ENCODE measurements at places on chromosomes 1 and 21. TPM values are rescaled to one million over a fixed set of nuclear protein-coding genes. Genes with fewer than 3 reads are reported as not detected.

- DNase-seq: no peak
These were observed at the start of gene KRTAP10-1 for GRCh38 chr21:44539991-44540666. Gene KRTAP10-1 (minus strand): TSS chr21:44540195. CDS start chr21:44540150, 45 bp downstream.

DNA sequence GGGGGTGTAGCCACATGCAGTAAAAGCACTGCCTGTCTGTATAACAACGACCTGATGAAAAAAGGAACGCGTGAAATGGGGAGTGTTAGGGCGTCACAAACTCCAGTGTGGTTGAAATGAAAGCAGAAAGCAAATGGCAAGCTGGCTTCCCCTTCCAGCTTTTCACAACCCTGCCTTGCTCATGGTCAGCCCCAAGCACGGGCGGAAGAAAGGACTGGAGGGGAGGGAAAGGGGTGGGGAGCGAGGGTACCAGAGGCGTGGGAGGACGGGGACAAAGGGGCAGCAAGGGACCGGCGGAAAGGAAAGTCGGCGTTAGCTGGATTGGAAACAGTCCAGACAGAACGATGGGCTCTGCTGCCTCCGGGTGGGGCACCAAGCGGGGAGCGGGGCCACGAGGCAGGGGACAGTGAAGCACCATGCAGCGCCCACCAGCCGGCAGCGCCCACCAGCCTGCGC is 9.6 kb downstream of the VPS26C start:
- peak; percentile 68 for DNase-seq

DNA sequence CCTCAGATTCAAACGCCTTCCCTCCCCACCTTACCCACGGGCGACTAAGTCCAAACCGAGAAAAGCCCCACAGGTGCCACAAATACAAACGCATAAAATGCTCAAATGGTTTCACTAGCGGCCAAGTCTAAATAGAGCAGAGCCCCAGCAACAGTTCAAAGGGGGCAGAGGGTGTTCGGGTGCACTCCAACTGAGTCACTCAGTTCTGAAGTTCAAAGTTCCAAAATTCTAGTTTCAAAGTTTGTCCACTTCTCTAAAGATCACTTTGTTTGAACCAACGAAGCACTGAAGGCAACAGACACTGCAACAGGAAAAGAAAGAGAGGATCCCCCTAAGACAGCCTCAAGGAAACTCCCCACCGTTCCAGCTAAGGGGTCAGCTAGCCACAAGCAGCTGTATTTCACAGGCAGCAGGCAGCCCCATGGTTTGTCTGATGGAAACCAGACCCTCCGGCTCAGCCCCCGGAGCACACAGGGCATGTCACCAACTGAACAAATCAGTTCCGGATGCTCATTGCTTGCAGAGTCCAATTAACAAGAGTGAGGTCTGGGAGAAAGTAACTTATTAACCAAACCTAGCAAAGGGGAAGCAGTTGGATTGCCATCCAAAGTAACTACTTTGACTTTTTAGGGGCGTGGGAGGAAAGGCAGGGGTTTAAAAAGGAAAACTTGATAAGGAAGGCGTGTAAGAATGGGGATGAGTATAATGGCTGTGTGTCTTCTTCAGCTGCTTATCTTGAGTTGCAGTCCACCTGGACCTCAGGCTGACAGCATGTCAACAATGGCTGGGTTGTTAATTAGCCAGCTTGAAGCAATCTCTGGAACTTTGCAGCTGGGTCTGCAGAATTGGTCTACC is 1423.9 kb upstream of the PRMT6 start:
- DNase-seq: no peak

DNA sequence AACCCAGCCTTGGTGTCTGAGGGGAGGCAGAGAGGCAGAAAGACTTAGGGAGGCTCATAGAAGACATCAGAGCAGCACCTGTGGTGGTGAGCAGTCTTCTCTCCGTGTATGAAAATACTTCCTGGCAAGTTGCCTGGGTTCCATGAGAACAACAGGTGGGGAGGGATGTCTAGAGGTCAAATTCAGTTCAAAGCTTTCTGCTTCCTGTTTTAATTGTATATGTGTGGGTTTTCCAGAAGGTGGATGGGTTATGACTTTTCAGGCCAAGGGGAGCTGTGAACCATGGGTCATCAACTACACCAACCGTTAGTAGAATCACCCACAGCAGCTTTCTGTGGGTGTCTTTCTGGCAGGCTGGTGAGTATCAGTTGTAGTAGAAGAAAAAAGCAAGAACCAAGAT is 4.1 kb upstream of the FCRL2 start:
- no peak for DNase-seq

GRCh38 chr1:192395211-192395610 is 78.4 kb downstream of the RGS21 start:
- no peak for DNase-seq

DNA sequence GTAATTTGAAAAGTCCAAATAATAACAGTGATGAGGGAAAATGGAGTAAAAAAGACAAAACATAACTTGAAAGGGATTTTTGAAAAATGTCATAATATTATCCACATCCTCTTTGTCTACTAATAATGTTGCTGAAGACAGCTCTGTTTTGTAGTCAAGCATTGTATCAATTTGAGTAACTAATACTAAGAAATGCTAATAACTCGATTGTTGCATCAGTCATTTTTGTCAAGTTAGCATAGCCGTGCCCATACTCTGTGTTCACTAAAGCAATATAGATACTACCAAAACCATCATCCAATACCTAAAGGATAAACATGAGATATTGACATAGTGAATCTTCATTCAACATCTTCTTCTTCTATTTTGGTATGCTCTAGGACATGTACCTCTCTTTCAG is 17.3 kb downstream of the PDC start:
- no peak for DNase-seq

- DNase-seq: no peak
These were observed 705 bp downstream of the FCRL1 start for GRCh38 chr1:157819215-157819614.

- DNase-seq: no peak
These were observed 4.1 kb downstream of the C1orf74 start for GRCh38 chr1:209780268-209780667.

DNA sequence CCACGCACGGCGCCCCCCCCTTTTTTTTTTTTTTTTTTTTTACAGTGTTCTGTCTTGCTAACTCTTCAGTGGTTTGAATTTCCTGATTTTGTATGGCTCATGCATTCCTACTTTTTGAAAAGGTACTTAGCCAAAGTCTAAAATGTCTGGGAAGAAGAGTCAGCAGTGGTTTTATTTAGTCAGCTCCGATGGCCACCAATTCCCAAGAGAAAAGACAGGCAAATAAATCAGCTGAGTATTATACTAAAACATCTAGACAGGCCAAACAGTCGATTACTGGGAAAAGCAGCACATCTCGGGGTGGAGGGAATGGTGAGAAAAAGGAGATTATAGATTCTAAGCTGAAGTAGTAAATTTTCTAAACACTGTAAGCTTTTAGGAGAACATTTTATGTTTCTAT is 192.5 kb upstream of the ZRANB2 start:
- DNase-seq: no peak

GRCh38 chr1:107669996-107670395 is 295.0 kb downstream of the VAV3 start:
- DNase-seq: no peak

DNA sequence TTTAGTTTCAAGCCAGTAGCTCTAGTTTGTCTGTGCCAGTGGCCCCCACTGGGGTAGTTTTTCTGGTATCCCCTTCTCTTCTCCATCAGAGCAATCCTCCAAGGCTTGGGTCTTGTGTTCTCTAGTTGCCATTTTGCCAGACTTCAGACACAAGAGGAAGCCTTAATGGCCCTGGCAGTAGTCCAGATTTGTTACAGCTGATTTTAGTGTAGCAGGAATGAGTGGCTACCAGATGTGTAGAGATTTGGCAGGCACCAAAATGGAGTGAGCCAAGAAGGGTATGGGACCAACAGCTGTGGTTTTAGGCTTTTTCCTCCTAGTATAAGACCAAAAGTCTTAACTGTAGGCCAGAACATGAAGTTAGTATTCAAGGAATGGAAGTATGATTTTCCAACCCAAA is 56.8 kb downstream of the ACP6 start:
- no peak for DNase-seq

- DNase-seq: no peak
These were observed 35.0 kb upstream of the ROR1 start for GRCh38 chr1:63738772-63739171.

DNA sequence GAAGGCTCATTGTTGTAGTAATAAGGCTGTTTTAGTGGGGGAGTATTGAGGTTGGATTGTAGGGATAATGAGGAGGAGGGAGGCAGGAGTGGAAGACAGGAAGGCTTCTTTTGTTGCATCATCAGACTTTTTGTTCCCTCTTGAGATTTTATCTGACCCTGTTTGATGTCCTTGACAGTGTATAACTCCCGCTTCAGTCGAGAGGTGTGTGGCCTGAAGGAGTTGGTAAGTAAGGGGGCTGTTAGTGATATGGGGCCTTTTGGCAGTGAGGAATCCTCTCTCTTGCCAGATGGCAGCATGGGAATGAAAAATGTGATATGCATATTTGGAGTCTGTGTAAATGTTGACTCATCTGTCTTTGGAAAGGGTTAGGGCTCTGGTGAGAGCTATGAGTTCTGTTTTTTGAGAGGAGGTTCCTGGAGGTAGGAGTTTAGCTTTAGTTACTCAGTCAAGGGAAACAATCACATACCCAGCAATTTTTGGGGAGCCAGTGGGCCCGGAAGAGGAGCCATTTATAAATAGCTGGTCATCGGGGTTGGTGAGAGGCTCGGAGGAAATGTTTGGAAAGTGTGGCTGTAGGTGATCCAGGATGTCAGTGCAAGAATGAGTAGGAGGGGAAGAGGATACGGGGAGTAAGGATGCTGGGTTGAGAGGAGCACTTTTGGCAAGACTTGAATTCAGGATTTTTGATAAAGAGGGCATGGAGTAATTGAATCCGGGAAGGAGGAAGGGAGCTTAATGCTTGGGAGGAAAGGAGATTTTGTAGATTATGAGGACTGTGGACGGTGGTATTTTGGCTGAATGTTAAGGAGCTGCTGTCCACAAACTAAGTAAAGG is 136.7 kb upstream of the ETV3 start:
- no peak for DNase-seq

GRCh38 chr1:15948595-15949452 is 27.1 kb downstream of the ZBTB17 start:
- peak; percentile 62 for DNase-seq

DNA sequence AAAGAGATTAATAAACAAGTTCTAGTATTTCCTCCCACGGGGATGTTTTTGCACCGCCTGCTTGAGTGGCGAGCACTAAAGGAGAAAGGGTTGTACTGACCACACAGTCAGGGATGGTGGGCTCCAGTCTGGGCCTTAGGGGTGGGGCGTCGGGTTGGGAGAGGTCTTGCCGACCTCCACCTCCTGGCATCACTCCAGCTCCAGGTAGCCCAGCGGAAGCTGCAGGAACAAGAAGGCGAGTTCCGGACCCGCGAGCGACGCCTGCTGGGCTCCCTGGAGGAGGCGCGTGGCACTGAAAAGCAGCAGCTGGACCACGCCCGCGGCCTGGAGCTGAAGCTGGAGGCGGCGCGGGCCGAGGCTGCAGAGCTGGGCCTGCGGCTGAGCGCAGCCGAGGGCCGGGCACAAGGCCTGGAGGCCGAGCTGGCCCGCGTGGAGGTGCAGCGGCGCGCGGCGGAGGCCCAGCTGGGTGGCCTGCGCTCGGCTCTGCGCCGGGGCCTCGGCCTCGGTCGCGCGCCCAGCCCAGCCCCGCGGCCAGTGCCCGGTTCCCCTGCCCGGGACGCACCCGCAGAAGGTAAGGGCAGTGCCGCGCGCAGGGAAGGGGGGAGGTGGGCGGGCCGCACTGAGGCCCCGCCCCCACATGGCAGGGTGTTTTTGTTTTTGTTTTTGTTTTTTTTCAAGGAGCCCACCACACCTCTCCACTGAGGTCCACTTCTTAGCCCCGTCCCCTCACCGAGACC is 19.7 kb downstream of the MFAP2 start:
- DNase-seq: peak; percentile 59

DNA sequence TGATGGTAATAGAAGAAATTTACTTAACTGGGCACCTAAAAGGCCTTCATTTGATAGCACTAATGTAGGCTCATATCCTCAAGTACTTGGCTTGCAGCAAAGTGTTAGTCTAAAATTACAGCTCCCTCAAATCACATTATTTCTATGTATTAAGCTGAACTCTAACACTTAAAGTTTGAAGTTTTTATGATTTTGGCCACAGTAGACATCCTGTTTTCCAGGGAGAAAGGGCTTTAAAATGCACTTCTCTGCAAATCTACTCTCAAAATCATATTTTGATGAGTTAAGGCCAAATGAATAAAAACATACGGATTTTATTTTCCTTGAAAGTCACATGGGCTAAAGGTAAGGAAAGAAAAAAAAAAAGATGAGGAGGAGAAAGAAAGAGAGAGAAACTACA is 575.5 kb downstream of the PLPP3 start:
- DNase-seq: no peak

GRCh38 chr1:203340112-203340790 is 10.7 kb downstream of the FMOD start:
- peak; percentile 78 for DNase-seq

- peak; percentile 35 for DNase-seq
These were observed 125.0 kb upstream of the JUN start for GRCh38 chr1:58908561-58909560.

GRCh38 chr1:206691604-206692003 is 6.9 kb downstream of the MAPKAPK2 start:
- DNase-seq: no peak

Gene TSTD1
- 20.3 TPM for polyA plus RNA-seq

Gene PTGS2
- 113 TPM for polyA plus RNA-seq

Gene GBP4
- 10.3 TPM for polyA plus RNA-seq

Gene MSH4
- polyA plus RNA-seq: 0.07 TPM

Gene BRDT
- polyA plus RNA-seq: not detected

Gene TNNI3K
- not detected for polyA plus RNA-seq

Gene TRIM17
- polyA plus RNA-seq: not detected

Gene RGL1
- polyA plus RNA-seq: 1.2 TPM

Gene DPYD
- 171 TPM for polyA plus RNA-seq

Gene UQCRHL
- polyA plus RNA-seq: 1.0 TPM

All from CD14-positive monocyte (primary cell).